Astrocyte of the hippocampus (primary cell): ENCODE measurements at places on chromosomes 3 and 15.
A peak's percentile ranks its signal among the peaks of the same experiment; 100 is the strongest.

DNA sequence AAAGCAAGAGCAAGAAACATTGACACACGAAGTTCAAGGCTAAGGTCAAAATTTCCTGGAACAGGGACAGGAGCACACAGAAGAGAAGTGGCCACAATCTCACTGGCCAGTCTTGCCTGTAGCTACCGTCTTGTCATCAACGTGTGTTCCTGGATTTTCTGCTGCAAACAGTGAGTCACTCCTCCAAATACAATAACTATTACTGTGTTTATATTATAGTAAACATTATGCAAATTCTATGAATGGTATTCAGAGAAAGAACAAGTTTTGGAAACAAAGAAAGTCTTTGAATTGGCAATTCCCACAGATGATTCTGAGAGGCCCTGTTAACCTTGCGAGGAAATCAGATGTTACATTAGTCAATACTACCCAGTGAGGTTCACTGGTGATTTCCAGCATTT lies 220.5 kb downstream of the FAM43A start:
- DNase-seq = peak; percentile 37

GRCh38 chr3:18345015-18345367 lies 80.1 kb downstream of the SATB1 start:
- no peak for DNase-seq

- DNase-seq = no peak
Observed at GRCh38 chr3:102904629-102905028, 469.8 kb downstream of the ZPLD1 start.

GRCh38 chr3:58175187-58175436 lies 35.7 kb downstream of the DNASE1L3 start:
- DNase-seq = no peak

DNA sequence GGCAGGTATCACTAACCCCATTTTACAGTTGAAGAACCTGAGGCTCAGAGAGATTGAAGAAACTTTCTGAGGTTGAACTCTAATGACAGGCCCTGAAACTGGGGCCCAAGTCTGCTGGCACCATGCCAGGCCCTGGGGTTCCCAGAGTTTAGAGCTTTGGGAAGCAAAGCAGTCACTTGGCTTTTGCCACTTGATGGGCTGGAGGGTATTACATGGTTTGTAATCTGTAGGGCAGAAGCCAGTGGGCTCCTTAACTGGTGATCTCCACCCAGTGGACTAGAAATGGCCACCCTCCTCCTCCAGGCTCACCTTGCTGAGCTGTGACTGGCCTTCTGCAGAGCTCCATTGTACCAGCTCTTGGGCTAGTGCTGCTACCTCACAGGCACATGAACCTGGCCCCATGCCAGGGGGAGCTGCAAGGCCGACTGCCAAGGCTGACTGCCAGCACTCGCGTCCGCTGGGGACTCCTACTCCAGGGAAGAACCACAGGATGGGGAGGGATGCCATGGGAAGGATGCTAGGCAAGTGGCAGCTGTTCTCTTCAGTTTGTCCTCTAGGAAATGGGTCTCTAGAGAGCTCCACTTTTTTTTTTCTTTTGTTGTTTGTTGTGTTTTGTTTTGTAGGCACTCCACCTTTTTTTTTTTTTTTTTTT lies 104.8 kb downstream of the ETFA start:
- DNase-seq = peak; percentile 94

- no peak for DNase-seq
Observed at GRCh38 chr3:172100482-172100881, 61.1 kb downstream of the FNDC3B start.

GRCh38 chr15:78243491-78243941 lies 9.2 kb upstream of the ACSBG1 start:
- peak; percentile 74 for DNase-seq

- no peak for DNase-seq
Observed at GRCh38 chr3:100968932-100969906, 24.0 kb downstream of the ABI3BP start.

- DNase-seq = peak; percentile 77
Observed at GRCh38 chr3:58414538-58415197, 19.0 kb downstream of the PDHB start.

DNA sequence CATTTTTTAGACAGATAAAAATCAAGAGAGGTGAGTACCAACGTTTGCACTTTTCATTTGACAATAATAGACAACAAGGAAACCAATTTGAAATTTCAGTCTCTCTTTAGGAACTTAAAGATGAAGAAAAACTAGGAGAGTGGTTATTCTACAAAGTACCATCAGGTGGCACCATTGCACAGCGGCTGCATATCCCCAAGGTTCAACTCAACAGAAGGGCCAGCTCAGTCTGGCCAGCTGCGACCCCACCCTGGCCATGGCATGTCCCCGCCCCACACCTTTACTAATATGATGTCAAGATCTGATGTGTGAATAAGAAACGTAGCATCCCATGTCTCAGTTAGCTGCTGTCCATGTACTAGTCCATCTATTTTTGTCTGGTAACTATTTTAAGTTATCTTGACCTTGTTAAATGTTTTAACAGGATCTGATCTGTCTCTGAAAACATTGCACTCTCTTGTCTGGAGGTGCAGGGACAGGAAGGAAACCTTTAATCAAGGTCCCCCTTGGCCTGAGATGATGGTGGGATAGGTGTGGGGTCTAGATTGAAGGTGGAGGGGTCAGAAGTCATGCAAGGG lies 35.5 kb upstream of the CGNL1 start:
- DNase-seq = peak; percentile 81

GRCh38 chr3:129560911-129561594 lies 18.1 kb downstream of the H1-8 start:
- DNase-seq = peak; percentile 92

GRCh38 chr3:25424614-25425013 lies 3.4 kb upstream of the RARB start:
- DNase-seq = peak; percentile 33

DNA sequence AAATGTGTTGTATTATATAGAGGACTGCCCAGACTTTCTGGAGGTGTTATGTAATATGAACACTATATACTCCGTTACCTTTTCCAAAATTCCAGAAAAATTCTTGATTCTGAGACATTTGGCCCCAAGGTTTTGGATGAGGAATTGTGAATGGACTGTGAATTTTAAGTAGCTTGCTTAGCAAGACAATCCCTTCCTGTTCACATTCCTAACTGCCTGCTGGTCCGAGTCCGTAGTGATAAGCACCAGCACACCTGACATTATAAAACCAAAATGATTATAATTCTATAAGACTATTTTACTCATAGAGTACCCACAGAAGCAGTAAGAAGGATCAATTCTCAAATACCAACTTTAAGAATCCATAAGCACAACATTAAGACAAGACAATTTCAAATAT lies 11.2 kb downstream of the EXD1 start:
- no peak for DNase-seq

GRCh38 chr15:79373113-79373512 lies 59.0 kb upstream of the MINAR1 start:
- DNase-seq = peak; percentile 35

GRCh38 chr3:177141899-177142646 lies 55.2 kb downstream of the TBL1XR1 start:
- no peak for DNase-seq

DNA sequence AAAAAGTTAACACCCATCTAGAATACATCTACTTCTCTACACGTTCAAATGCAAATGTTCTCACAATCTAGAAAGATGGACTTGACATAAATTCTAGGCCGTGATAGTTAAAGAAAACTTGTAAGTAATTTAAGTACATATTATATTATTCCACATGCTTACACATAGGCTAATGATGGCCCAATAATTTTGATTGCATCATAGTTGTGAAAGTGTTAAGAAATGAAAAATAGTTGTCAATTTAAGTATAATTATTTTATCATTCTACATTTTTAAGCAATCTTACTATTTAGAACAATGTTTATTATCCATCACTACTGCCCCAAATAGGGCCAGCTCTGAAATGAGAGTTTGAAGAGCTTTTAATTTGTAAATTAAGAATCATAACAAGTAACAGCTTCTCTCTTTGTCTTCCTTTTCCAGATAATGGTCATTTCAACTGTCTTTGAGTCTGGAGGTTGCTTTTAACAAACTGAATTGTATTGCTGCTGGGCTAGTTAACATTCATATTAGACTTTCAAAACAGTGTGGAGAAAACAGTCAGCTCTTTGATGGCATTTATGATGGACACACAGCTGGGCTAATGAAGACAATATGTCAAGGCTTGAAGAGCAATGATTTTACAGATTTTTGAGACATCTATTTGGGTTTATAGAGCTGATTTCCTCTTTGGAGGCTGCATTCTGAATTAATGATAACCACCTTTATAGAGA lies 246.1 kb upstream of the KCNH8 start:
- no peak for DNase-seq

DNA sequence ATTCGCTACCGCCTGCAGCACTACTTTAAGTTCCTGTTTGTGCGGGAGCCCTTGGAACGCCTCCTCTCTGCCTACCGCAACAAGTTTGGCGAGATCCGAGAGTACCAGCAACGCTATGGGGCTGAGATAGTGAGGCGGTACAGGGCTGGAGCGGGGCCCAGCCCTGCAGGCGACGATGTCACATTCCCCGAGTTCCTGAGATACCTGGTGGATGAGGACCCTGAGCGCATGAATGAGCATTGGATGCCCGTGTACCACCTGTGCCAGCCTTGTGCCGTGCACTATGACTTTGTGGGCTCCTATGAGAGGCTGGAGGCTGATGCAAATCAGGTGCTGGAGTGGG lies 995 bp downstream of the CHST14 start:
- peak; percentile 79 for DNase-seq

GRCh38 chr3:75610773-75611172 lies 53.4 kb upstream of the FRG2C start:
- DNase-seq = no peak

- DNase-seq = no peak
Observed at GRCh38 chr3:194343561-194343893, 7.6 kb downstream of the CPN2 start.

DNA sequence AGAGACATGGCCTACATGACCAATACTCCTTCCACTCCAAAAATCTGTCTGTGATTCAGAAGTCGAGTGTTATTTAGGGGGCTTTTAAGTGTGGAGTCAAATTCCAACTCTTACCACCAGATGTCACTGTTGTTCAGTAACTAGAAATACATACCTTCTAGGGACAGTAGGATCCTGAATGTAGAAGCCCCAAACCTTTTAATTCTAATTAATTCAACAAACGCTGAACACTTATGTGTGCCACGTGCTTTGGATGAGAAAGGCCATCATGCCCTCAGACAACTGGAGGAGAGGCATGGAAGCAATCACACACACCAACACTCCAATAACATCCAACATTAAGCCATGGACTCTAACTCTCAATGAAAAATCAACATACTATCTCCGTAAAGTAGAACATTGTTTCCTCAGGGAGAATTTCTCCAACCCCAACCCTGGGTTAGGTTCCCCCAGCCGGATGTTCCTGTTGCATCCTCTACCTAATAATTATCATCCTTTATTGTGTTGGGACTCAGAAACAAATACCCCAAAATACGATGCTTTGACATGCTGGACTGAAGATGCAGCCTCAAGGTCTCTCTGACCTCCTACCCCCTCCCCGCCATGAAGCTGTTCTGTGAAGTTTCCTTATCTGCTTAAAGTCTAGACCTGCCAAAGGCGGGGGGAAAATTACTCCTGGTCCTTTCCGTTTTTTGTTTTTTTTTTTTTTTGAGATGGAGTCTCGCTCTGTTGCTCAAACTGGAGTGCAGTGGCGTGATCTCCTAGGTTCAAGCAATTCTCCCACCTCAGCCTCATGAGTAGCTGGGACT lies 8.0 kb upstream of the CCDC13 start:
- peak; percentile 85 for DNase-seq

GRCh38 chr15:62719316-62719715 lies 323.2 kb upstream of the TPM1 start:
- no peak for DNase-seq

- DNase-seq = peak; percentile 71
Observed at GRCh38 chr3:46923559-46924350, 46.2 kb downstream of the PTH1R start.

DNA sequence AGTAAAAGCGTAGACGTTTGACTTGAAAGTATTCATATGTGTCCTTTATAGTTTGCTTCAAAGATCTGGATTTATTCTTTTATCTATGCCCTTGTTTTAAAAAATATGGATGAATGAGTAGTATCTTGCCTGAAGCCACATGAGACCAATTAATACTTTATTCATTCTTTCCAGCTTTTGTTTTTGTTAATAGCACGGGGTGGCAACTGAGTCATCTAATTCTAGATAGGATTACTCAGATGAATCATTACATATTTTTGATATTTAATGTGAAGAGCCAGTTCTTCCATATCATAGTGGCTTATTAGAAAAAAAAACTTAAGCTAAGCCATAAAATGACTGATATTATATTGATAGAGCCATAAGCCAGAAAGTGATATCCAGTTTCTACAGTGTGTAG lies 121.9 kb downstream of the BBX start:
- no peak for DNase-seq

GRCh38 chr3:141804778-141805639 lies 41.8 kb downstream of the GRK7 start:
- peak; percentile 19 for DNase-seq

DNA sequence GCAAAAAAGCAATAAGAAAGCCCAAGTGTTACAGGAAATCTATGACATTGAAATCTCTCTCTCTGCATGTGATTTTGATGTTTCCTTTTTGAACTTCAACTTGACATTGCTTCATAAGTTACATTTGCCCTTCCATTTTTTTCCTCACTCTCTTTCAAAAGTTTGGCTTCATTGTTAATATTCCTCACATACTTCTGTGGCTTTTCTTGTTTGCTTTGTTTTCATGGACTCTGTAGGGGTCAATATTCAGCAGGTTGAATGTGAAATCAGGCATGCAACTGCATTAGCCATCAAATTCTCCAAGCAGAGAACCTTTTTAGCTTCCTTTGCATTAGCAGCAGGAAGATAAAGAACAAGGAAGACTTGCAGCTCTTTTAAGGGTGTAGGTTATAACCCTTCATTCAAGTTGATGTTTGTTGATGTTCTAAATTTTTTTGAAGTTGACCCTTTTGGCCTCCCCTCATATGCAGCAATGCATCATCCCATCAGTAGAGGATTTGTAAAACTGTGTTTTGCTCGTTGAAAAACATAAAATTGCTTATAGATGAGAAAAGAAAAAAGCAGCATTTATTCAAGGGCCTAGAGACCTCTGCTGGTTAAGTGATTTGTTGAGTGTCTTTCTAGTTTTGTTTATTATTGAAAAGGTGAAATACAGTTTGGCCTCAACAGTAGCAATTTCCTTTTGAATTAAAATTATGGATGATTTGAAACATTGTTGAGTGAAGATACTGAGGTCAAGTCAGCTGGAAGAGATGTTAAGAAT lies 211.4 kb downstream of the IL5RA start:
- DNase-seq = no peak

DNA sequence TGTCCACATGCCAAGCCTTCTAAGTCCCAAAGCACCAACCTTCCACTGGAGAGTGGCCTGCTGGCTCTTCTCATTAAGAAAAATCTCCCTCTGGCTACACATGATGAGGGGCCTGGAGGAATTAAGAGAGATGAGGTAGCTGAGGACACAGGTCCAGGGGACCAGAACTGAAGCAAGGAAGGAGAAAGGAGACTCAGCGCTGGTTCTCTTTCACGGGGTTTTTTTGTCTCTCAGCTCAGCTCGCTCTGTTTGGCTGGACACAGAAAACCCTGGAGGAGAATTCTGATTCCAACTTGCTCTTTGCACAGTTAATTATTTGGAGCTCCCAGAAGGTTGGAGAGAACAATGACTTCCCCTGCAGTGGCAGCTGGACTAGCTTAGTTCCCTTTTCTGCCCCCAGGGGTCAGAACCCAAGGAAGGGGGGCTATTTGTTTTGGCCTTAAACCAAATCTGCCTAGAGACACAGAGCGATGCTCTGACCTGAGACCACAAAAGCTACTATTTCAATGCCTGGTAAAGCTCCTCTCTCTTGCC lies 507.6 kb downstream of the FHIT start:
- peak; percentile 72 for DNase-seq
